ENCODE measurements at places on chromosomes 6 and 20.
A peak's percentile ranks its signal among the peaks of the same experiment; 100 is the strongest.

GRCh38 chr6:2918936-2919335, 15.8 kb upstream of the SERPINB9 start:
- DNase-seq: peak; percentile 61

GRCh38 chr6:143699430-143699825, 21.7 kb downstream of the PHACTR2 start:
- no peak for DNase-seq

- no peak for DNase-seq
Observed at GRCh38 chr6:101826269-101826668, 432.8 kb downstream of the GRIK2 start.

DNA sequence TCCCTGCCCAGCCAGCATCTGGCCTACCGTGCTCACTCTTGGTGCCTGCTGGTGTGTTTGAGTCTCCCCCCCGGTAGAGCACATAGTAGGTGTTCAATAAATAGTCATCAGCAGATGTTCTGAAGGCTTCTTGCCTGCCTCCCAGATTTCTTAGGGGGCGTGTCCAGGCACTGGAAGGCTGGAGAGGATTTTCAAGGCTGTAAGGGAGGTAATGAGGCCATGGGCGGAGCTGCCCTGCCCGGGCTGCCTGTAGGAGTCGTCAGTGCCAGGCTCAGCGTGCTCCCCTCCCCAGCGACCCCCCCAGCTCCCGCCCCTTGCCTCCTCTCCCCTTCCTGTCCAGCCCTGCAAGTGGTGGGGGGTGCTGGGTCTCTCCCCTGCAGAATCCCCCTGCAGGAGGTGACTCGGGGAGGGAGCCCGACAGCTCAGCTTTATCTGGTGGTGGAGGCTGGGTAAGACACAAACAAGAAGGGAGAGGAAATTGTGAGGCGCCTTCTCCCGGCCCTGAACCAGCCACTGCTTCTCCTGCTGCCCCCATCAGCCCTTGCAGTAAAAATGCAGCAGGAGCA, 55.9 kb downstream of the BCAS4 start:
- no peak for DNase-seq

GRCh38 chr20:58421497-58421850, 32.4 kb downstream of the VAPB start:
- DNase-seq: no peak

DNA sequence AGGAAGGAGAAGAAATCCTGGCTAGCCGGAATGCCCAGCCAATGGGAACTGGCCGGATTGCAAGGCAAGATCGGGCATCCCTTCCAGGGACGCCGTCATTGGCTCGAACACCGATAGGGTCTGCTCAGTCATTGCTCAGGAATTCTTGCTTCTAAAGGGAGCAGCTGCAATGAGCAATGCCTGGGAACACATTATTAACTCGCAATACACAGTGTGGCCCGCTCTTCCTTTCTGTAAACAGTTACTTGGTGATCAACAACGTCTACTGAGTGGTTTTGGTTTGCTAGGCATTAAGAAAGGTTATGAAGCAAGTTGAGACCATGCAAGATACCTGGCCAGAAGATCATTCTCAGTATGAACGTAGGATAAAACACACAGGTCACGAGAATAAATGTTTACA, 165.4 kb upstream of the CITED2 start:
- no peak for DNase-seq

- DNase-seq: no peak
Observed at GRCh38 chr6:158567871-158568401, 8.0 kb downstream of the TMEM181 start.

DNA sequence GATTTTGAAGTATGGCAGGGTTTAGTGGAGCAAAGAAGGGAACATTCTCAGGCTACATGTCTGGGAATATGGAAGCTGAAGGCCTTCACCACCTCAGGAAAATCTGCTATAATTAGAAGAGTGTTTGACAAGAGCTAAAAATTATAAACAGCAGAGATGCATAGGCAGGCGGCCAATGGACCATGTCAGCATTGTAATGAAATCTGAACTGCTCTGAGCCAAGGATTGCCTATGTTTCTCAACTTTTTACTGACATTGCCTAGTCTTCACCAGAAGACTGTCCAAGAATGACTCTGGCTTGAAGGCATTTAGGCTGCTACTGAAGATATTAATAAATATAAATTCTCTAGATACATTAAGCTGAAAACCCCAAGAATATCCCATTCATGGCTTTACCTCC, 84.1 kb downstream of the C6orf52 start:
- DNase-seq: no peak

- DNase-seq: no peak
Observed at GRCh38 chr20:19341348-19342053, 129.1 kb downstream of the SLC24A3 start.

DNA sequence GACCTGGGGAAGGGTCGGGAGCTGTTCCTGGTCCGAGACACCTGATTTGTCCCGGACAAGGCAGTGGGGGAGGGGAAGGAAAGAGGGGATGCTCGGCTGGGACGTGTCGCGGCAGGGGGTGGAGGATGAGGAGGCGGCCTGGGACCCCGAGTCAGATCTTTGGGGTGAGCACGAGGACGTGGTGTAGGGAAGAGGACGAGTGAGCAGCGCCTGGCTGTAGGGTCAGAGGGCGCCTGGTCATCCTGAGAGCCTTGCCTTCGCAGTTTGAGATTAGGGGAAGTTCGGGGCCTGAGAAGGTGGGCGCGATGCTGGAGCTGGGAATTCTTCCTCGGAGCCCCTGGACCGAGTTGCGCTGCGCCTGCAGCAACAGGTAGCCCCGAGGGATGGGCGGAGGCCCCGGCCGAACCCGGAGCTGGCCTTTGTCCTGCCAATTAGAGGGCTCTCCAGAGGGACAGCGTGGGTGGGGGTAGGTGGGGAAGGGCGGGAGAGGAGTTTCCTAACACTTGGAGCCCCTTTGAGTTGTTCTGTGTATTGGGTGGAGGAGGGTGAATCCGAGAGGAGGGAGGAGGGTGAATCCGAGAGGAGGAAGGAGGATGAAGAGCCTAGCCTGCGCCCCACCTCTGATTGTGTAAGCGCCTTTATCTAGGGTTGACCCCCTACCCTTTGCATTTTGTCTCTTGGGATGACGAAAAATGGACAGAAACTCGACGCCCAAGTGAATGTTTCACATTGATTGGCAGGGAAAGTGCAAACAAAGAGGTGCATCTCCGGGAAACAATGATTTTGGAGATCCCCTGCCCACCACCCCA, 72.0 kb downstream of the SOX4 start:
- DNase-seq: no peak

DNA sequence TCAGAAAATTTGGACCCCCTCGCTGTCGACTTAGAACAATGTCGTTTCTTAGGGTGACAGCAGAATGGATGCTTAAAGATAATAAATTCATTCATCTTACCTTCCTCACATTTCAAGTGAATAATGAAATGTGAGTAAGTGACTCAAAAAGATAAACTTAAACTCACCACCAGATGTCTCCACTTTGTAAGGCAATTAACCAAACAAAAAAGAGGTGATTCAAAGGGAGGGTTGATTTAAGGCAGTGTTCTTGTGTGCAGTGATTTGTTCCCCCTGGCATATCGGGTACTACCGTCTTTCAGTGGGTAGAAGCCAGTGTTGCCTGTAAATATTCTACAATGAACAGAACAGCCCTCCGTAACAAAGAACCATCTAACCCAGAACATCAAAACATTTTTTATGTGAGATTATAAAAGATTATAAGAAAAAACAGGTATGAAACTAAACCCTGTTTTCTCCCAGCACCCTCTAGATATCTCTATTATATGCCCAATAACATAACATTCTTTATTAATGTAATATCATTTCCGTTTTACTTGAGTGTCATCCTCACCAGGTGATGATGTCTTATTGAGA, 589.7 kb downstream of the CBLN4 start:
- peak; percentile 1 for DNase-seq

DNA sequence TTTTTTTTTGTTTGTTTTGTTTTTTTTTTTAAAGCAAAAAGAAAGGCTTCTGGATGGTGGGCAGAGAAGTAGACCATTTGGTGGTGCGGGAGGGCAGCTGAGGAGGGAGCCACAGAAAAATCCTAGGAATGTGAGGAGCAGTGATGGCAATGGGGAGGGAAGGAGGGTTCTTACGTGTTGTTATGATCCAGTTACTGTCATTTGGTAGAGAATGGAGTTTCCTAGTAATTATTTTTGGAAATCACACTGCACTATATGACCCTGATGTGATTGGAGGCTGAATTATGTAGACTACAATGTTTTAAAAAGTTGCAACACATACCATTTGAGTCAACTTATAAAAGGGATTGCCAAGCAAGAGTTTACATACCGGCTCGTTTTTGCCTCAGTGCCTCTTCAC, 22.1 kb downstream of the ADGRF5 start:
- DNase-seq: no peak

- DNase-seq: no peak
Observed at GRCh38 chr6:75331151-75331550, 46.6 kb upstream of the TMEM30A start.

GRCh38 chr6:36840432-36841403, 1.5 kb upstream of the CPNE5 start:
- DNase-seq: peak; percentile 42

DNA sequence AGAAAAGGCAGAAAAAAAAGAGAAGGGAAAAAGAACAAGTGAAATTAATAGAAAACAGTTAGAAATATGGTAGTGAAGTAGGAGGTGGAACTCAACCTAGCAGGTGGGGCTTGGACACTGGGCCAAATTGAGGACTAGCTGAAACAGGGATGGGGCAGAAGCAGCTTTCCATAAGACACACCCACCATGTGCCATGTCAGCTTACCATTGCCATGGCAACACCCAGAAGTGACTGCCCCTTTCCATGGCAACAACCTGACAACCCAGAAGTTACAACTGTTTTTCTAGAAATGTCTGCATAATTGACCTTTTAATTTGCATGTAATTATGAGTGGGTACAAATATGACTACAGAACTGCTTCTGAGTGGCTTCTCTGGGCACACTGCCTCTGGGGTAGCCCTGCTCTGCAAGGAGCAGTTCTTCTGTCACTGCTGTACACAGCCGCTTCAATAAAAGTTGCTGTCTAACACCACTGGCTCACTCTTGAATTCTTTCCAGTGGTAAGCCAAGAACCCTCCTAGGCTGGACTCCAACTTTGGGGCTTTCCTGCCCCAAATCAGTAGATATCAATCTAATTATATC, 35.9 kb upstream of the SLC24A3 start:
- no peak for DNase-seq

GRCh38 chr6:166598441-166599138, 12.1 kb upstream of the RAMACL start:
- DNase-seq: no peak

DNA sequence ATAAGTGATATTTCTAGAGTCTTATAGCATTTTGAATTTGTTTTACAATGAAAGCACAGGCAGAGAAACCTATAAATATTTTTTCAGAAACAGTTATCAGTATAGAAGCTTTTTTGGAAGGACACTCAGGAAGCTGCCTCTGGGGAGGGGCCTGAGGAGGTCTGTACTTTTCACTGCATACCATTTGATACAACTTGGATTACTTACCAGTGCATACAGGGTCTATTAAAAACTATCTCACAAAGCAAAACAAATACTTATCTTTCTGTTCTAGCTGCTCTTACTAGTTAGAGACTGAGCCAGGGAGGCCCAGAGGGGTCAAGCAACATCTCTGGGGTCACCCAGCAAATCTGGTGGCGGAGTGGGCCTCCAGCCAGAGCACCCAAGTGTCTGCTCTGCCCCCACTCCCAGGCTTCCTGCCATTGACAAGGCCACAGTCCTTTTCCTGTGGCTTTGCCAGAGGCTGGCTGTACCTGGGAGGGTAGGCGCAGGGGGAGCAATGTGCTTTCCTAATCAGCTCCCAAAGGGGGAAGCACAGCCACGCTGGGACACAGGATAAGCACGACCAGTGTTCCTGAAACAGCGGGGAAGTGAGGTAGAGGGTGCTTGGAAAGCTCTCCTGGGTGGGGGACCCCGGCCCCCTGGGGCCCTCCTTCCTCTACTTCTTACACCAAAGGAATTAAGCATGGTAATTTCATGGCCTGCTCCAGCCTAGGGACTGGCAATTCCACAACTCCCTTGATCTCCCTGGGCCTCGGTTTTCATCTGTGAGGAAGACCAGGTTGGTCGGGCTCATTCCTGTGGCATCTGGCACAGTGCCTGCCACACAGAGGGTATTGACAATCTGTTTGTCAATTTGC, 7.8 kb downstream of the TCF15 start:
- DNase-seq: no peak

DNA sequence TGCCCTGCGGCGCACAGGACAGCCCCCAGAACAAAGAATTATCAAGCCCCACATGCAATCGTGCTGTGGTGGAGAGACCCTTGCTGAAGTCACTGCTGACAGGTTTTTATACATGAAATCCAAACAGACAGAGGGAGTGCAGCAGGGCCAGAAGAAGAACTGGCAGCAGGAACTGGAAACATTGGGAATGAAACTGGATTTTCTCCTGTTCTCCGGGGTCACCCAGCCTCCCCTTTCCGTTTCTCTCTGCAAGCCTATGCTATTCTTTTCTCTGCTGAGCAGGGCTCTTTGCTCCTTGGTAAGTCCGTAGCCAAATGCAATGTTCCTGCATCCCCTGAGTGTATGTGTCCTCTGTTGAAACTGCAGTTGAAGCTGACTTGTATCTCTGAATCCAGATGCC, 63.5 kb upstream of the QKI start:
- DNase-seq: no peak

DNA sequence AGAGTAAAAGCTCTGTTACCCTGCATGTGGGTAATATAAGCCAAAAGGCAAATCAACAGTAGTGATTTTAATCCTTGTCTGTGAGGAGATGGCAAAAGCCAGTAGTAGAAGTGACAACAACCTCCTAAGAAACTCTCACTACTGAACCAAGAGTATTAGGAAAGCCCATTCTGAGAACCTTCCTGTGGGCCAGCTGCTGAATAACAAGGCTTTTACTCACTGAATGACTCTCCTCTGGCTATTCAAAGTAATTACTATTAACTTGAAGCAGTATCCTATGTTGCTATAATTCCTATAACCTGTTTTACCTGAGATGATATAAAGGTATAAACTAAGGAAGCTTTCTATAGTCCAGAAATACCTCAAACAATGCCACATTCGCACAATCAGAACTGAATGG, 55.1 kb downstream of the CHD6 start:
- DNase-seq: no peak

DNA sequence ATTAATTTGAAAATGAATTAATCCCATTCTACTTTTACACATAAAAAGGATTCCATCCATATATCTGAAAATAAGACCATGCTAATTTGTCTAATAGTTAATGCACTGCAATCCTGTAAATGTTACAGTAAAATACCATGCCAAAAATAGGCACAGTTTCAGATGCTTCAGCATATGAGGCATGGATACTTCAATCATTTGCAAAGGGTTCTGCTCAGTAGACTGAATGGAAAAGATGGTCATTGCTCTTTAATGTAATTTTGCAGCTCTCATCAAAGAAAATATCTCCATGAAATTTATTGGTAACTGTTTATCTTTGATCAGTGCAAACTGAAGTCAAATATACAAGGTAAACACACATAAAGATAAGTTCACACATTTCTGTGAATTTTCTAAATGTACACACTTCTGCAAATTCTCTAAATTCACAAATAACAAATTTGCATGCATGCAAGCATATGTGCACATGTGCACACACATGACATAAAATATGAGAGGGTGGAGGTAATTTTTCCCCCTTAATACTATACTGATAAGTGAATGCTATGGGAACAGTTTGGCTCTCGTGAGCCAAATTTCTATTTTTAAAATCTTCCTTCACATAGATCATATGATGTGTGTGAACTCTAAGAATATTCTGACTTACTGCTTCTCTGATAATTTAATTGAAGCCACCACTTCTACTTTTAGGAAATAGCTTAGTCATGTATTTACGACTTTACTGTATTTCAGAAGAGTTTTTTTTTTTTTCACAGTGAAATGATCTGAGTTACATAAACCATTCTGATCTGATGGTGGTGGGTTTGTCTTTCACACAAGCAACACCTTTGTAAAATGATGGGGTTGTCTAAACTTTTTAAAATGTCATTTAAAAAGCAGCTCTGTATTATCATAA, 996.8 kb upstream of the CITED2 start:
- no peak for DNase-seq
